ENCODE measurements at places on chromosomes 7 and 10. TPM values are rescaled to one million over a fixed set of nuclear protein-coding genes. Genes with fewer than 3 reads are reported as not detected.
A peak's percentile ranks its signal among the peaks of the same experiment; 100 is the strongest.

Gene VAX1
- not detected for total RNA-seq

Gene OR2A12
- not detected for total RNA-seq

Gene CCL24
- total RNA-seq = not detected

Gene PNLIPRP2
- total RNA-seq = not detected

Gene FRMD4A
- 8.9 TPM for total RNA-seq

Gene CYP2C19
- 0.15 TPM for total RNA-seq

Gene AKR1D1
- not detected for total RNA-seq

Gene VSIR
- total RNA-seq = 13.8 TPM

Gene CYP26C1
- total RNA-seq = not detected

Gene PAX4
- total RNA-seq = not detected

Gene PMS2
- total RNA-seq = 3.7 TPM

GRCh38 chr7:146397141-146397540, 280.5 kb downstream of the CNTNAP2 start:
- no peak for DNase-seq

DNA sequence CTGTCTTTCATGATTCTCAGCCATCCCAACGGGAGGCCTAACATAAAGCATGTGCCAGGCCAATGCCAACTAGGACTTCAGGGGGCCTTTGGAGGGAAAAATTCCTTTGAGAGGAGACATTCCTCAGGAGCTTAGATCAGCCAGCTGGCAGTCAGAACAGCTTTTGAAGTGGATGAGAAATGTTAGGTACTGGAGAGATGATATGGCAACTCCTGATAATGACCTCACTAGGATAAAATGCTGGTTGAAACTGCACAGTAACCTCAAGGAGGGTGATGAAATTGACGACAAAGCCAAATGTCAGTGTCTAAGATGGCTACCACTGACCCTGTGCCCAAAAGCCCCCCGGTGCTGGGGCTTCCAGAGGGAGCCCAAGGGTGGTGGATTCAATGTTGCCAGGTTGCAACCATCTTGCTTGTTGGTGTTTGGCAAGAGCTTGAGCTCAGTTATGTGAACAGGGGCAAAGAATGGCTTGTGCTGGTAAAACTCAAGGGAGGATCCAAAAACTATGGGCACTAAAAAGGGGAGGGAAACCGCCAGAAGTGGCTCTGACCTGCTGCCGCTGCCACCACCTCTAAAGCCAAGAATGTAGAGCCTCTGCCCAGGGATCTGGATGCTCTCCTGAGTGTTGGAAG, 121.2 kb downstream of the UBE2H start:
- no peak for DNase-seq

DNA sequence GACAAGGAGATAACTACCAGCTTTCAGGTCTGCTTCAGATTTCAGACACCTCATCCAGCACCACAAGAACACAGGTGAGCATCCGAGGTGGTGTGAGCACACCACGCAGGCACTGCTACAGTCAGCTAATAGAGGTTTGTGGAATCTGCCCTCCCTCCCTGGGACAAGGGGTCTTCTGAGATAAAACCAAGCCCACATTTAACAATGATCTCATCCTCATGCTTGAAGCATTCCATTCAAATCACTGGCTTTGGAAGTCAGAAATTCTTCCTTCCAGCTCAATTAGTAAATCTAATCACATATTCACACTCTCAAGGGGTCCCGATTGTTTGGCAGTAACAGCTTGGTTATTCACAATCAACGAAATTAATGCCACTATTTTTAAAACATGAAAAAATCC, 331.4 kb downstream of the ELMO1 start:
- no peak for DNase-seq

GRCh38 chr7:142611566-142612236, 137.6 kb upstream of the PRSS1 start:
- DNase-seq = no peak

GRCh38 chr7:89666136-89666835, 488.0 kb upstream of the STEAP1 start:
- no peak for DNase-seq

GRCh38 chr7:78734626-78735025, 718.8 kb downstream of the MAGI2 start:
- DNase-seq = no peak

DNA sequence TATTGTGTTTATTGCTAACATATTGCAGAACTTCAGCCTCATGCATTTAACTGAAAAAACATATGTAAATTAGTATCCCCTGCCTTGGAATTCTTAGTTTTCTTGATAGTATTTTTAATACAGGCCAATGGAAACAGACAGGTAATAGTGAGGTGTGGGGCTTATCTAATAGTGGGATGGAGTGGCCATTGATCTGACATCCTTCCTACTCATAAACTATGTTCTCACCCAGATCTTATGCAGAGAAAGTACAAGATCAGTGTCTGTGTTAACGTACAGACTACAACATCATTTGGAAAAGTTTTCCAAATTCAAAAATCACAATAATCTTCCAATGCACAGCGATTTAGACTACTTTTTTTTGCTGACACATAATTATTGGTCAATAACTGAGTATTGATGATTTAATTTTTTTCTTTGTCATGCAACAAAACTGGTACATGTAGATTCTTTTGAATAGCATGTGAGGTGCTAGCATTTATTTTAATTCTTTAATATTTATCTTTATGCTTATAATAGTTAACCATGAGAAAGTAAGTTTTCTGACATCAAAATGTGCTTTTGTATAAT, 9.7 kb downstream of the CD36 start:
- DNase-seq = no peak

GRCh38 chr10:35316218-35316967, 19.9 kb upstream of the CCNY start:
- no peak for DNase-seq

DNA sequence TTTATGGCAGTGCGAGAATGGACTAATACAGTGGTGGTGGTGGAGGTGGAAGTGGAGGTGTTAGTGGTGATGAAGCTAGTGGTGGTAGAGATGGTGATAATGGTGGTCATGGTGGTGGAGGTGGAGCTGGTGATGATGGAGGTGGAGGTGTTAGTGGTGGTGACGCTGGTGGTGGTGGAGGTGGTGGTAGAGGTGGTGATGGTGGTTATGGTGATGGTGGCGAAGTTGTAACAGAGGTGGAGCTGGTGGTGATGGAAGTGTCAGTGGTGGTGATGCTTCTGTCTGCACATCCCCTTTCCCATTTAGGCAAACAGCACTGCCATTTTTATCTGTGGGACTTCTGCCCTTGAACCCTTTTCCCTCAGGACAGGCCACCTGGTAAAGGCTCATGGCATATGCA, 7.4 kb upstream of the PTPRN2 start:
- no peak for DNase-seq

DNA sequence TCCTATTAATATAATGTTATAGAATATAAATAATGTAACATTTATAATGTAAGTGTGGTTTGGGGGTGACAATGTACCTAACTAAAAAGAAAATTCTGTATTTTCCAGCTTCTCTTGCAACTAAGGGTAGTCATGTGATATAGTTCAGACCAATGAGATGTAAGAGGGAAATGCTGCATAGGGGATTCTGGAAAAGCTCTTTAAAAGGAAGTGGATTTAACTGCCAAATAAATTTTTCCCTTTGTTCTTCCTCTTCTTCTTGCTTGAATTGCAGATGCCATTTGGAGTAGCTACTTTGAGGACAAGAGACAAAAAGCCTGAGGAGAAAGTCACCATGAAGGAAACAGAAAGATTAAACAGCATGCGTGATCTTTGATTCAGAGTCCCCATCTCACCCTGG, 194.3 kb downstream of the PTEN start:
- DNase-seq = no peak

DNA sequence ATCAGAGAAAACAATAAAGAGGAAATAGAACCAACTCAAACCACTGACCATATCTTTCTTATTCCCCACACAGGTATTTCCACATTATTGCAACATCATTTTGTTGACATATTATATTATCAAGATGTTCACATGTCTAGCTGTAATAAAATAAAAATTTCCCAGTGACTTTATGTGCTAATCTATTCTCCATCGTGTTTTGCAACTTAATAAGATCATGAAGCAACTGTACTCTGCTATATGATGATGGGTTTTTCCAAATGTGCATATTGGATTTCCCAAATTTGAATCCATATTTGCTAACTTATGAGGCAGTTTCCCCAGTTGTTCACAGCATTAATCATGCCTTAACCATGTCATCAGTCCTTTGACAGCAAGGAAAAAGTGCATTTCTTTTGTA, 127.8 kb downstream of the ITGB8 start:
- DNase-seq = no peak

DNA sequence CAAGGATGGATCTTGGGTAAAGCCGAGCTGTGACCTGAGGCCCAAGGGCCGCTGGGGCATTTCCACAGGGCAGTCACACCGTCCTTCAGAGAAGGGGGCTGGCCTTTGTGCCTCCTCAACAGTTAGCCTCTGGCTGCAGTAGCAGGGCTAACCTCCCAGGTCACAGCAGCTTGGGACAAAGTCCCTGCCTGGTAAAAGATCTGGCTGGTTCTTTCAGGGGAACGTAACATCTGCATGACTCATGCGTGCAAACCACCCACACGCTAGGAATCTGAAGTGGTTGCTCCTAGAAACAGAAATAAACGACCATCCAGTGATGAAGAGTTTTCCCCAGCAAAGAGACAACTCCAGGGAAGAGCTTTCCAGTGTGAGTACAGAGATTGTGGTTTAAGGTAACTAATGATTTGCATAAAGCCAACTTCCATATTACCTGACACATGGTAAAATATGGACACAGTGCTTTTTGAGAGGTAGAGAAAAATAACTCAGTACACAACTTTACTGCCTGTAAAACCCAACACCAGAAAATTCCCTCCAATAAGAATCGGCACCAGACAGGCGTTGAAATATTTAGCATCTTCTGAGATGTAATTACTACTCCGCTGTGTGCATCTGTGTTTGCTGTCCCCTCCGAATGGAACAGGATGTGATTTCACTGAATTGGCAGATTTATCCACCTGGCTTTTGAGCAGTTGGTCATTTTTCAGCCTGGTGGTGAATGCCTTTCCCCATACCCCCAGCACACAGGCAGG, 84.9 kb upstream of the ADRB1 start:
- DNase-seq = peak; percentile 22

DNA sequence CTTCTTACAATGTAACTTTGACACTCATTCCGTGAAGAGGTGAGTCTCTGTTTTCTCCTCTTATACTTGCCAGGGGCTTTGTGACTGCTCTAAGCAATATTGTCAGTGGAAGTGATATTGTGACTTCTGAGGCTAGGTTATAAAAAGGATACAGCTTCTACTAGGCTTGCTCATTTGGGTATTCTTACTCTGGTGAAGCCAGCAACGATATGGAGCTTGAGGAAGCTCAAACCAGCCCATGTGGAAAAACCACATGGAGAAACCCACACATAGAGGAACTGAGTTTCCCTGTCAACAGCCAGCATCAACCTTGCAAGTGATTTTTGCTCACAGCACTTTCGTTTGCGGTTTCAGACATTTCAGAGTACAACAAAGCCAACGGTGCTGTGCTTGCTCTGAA, 149.6 kb upstream of the SEMA3E start:
- DNase-seq = no peak

DNA sequence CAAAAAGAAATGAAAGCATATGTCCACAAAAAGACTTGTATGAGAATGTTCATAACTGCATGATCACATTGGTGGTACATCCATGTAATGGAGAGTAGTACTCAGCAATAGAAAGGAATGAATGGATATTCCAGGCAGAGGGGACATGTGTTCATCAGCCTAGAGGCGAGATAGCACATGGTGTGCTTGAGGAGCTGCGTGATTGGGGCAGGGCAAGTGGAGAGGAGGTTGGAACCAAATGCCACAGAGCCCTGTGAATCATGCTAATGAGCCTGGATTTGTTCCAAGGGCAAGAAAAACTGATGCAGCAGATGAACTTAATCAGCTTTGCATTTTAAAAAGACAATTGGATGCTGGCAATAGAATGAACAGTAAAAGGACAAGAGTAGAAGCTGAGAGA, 73.3 kb downstream of the C10orf90 start:
- DNase-seq = no peak

- DNase-seq = peak; percentile 60
Measured at GRCh38 chr7:5429253-5429856, 5.7 kb upstream of the TNRC18 start.

DNA sequence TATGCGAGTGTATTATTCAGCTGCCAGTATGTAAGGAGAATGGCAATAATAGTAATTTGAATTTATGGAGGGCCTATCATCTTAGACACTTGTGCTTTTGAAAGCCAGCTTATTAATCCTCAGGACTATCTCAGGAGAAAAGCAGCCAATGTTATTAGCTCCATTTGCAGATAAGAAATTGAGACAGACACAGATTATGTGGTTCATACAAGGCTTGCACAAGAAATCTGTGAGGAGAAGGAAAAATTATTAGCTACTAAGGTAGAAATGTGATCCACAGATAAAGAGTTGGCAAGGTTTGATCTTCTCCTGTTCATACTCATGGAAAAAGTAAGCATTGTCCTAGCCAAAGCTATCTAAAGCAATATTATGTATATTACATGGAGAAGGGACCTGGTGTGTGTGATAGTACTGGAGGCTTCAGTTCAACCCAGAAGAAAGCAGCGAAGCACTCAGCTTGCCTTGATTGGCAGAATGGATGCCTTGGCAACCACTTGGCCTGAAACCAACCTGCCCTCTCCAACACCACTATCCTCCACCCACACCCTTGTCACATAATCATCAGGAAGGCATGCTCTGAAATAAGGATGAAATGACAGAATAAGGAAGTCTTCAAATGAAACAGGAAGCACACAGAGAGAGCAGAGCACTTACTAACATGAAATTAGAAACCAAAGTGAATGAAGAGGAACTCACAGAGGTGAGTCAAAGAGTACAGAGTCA, 18.0 kb downstream of the MACC1 start:
- DNase-seq = peak; percentile 46

- DNase-seq = no peak
Measured at GRCh38 chr10:5449227-5449626, 36.9 kb downstream of the NET1 start.

DNA sequence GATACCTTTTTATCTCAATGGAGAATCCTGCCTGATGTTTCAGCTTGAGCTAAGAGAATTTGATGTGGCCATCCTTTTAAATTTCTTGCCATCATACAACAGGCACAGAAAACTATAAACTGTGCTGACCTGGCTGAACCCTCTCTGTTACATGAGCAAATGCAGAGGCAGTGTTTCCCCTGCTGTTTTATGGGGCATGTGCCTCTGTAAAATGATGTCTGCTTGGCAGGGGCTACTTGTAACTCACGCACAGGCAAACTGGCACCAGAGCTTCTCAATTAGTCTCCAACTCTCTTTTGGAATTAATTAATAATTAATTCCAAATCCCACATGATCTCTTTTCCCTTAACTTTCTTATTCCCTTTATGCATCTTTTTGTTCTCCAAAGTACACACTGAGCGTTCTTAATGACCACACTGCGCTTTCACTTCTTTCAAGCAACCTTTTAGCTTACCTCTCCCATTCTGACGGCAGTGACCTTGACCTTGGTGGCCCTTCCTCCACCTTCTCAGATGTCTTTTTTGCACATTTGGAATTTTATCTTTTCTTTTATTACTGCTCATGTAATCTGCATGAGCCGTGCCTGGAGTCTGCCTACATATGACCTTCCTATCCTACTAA, 334.0 kb downstream of the PLXNA4 start:
- no peak for DNase-seq

- DNase-seq = no peak
Measured at GRCh38 chr10:128868481-128868880, 598.6 kb upstream of the MGMT start.
